Frontal cortex (tissue), 4 donors: ENCODE measurements at places on chromosomes 1 and 21.

- DNase-seq: no peak
Measured at GRCh38 chr1:207131163-207131562, 27.1 kb downstream of the C4BPA start.

DNA sequence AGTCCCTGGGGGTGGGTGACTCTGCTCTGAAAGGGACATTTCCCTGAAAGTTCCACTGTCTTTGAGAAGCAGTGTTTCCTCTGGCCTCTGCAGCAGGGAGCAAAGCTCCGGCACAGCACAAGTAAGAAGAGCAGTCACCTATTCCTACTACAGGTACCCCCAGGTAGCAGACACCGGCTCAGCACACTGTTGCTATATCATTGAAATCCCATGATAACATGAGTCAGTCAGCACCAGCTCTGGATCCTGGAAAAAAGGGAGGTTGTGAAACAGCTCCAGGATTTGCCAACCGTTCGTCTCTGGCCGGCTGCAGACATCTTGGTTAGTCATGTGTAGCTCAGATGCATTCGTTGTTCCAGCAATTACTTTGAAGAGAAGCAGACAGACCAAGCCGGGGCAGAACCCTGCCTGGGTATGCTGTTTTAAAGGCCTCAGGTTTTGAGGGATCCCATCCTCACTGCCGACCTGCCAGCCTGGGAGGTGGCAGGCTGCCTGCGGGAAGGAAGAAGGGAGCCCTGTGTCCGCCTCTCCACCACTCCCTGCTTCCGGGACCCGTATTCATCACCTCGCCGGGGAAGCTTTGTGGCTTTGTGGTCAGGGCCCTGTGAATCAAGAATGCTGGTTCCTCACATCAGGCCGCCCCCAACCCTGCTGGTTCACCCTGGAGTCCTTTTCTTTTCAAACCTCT is 139.2 kb downstream of the CLIC6 start:
- DNase-seq: no peak

- DNase-seq: no peak
Measured at GRCh38 chr1:38497921-38498656, 361.5 kb downstream of the RRAGC start.

GRCh38 chr1:201513498-201514243 is 6.7 kb upstream of the CSRP1 start:
- no peak for DNase-seq

DNA sequence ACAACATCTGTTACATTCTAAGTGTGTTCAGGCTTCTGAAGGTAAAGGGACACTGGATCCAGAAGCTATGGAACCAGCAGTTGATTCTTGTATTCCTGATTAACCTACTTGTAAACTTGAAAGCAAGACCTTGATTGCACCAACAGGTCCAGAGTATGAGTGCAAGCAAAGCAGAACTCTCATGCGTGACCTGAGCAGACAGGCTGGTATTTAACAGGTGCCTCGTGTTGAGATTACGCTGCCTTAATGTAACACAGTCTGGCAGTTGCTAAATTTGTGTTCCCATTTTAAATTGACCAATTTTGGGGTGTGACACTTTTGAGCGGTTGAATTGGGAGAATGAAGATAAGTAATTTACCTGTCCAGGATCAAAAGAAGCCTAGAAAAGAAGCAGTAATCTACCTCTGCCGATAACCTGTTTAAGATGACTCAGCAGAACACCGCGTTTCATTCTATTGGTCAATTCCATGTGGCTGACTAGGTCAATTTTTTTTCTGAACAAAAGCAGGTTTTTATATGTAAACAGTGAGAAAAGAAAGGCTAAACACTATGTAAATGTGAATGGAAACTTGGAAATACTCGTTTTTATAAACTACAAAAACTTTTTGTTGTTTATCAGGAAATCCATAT is 147.6 kb downstream of the DYRK1A start:
- no peak for DNase-seq

- DNase-seq: no peak
Measured at GRCh38 chr1:11657654-11658053, 3.0 kb downstream of the FBXO44 start.

GRCh38 chr21:45899317-45900033 is 82.1 kb upstream of the COL6A1 start:
- DNase-seq: no peak

- no peak for DNase-seq
Measured at GRCh38 chr1:56644064-56644918, 823 bp upstream of the PRKAA2 start.

GRCh38 chr1:204990059-204990664 is 52.9 kb upstream of the CNTN2 start:
- DNase-seq: peak; percentile 63

DNA sequence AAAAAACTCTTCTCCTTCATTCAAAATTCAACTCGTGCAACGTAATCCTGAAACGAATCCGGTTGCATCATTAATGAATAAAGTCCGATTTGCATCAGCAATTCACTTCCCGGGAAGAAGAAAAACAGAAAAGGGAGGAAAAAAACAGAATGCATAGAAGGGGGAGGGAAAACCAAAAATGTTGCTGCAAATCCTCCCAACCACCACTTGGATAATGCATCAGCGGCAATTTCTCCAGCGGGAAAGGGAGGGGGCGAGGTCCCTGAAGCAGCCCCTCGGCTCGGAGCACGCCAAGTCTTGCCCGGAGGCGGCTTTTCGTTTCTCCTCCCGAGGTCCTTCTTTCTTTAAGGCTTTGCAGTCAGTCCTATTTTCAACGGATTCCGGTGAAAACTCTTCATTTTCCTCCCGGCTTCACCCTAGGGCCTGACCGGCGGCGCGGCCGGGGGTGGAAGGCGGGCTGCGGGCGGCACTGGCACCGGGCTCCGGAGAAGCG is 723 bp downstream of the CDC42BPA start:
- DNase-seq: peak; percentile 32

DNA sequence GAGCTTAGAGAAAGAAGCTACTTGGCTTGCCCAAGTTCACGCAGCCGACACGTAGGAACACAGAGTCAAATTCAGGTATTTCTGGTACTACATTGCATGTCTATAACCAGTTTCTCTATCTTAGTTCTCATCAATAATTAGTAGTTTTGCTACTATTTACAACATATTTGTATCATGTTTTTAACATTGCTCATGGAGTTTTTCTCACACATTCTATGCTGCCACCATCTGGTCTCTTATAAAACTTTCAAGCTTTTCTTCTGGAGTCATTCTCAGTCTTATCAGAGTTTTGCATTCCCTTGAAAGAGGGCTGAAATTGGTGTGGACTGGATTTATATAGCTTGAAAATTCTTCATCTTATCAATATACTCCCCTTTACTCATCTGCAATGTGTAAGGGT is 118.8 kb upstream of the PALMD start:
- no peak for DNase-seq

DNA sequence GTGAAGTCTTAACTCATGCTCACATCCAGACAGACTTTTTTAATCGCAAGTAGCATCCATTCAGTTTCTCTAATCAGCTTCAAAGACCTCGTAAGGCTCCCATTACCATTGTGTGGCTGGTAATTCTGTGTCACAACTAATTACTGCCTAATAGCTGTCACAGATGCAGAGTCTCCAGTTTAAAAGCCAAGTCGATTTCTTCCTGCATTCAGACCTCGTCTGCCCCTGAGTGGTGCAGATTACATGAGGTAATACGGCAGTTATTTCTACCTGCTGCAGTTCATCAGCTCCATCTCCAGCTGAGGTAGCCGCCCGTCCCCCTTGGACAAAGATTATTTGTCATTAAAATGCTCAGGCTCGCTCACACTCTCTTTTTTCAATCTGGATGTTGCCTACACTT is 34.4 kb upstream of the OLIG2 start:
- no peak for DNase-seq

DNA sequence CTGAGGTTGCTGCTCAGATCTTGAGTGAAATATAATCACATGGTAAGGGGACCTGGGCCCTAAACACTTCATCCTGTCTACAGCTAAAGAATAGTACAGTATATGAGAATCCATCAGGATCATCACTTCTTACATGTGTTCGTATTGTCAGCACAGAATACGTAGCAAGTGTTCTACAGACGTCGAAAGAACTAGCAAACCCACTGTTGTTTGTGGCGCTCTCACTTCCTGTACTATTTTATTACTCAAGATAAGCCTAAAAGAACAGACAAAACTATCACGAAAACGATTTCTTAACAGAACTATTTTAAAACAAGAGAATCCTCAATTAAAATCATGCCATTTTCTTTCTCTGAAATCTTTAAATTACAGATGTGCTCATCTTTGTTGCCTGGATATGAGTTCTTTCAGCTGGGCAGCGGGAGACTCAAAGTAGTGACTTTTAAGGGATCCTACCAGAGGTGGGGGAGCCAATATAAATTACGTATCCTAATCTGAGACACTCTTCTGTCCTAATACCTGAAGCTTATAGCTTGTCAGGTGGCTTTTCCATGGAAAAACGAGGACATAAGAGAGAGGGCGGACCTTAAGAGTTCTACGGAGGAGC is 724 bp downstream of the ST7L start:
- DNase-seq: peak; percentile 35

DNA sequence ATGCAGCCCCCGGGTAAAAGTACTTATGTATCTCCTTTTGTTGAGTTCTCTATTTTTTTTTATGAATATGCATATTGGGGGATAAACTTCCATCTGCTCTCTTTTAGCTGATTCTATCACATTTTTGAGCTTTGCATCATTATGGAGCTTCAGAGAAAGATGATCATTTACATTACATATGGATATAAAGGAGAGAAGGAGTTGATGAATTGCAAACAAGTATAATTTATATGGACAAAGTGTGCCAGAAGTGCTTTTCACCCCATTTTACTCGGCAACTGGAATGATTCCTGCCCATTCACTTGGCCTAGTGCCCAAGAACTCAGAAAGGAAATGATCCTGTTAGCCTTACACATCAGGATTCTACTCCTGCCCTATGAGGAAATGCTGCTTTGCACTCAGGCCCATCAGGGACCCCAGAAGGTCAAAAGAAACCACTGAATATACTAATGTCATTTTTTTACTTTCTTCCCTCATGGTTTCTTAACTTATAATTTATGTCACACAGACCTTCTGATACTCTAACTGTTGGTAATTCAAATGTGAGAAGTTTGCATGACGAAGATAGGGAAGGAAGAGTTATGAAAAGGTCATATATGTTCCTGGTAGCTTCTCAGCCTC is 65.6 kb downstream of the SAMSN1 start:
- no peak for DNase-seq

GRCh38 chr1:38243106-38243505 is 196.5 kb upstream of the POU3F1 start:
- DNase-seq: no peak

- no peak for DNase-seq
Measured at GRCh38 chr1:163928069-163928468, 606.3 kb downstream of the NUF2 start.

DNA sequence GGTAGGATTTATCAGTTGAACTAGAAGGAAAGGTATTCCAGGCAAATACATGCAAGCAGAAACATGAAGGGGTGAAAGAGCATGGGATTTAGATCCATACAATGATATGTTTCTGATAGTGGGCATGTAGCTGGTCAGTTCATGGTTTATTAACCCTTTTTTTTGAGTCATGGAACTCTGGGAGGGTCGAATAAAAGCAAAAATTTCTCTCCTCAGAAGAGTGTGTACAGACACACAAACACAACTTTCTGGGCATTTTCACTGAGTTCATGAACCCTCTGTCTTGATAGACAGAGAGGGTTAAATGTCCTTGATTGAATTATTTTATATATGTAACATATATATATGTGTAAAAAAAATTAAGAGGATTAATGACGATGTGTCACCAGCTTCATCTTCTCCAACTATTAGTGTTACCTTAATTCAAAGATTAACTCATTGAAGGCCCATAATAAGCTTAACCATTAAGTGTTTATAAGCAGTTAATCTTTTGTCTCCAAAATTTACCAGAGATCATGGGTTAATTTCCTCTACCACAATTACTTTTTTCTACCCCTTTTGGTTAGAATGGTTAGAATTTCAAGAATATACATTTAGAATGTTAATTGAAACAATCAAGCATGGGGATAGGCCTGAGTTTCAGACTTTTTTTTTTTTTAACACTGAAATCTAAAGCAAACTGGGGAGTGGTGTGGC is 4.6 kb downstream of the JUN start:
- DNase-seq: no peak

DNA sequence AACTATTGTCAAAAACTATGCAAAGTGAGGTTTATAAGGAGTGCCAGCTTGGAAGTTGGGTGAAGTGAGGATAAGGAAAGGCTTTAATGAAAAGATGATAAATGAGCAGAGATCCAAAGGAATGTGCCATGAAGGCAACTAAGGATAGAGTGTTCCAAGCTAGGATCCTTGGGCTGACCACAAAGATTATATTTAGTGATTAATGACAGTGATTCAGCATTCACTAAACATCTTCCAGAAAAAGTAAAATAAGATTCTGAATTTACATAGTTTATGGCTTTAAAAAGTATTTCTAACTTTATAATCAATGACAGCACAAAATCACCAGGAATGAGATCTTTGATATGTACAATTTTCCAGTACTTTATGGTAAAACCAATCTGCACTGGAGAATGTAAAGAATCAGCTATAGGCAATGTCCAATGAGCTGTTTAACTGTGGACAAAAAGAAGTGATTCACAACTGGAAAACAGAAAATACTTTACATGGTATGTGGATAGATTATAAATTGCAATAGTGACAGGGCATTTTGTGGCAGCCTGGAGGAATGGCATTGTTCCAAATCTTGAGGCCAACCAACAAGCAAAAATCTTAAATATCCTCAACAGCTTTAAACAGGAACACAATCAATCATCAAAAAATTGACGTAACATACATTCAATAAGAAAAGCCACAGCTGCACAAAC is 91.2 kb upstream of the KCTD3 start:
- no peak for DNase-seq

- DNase-seq: no peak
Measured at GRCh38 chr1:156895927-156896326, 2.4 kb downstream of the PEAR1 start.

DNA sequence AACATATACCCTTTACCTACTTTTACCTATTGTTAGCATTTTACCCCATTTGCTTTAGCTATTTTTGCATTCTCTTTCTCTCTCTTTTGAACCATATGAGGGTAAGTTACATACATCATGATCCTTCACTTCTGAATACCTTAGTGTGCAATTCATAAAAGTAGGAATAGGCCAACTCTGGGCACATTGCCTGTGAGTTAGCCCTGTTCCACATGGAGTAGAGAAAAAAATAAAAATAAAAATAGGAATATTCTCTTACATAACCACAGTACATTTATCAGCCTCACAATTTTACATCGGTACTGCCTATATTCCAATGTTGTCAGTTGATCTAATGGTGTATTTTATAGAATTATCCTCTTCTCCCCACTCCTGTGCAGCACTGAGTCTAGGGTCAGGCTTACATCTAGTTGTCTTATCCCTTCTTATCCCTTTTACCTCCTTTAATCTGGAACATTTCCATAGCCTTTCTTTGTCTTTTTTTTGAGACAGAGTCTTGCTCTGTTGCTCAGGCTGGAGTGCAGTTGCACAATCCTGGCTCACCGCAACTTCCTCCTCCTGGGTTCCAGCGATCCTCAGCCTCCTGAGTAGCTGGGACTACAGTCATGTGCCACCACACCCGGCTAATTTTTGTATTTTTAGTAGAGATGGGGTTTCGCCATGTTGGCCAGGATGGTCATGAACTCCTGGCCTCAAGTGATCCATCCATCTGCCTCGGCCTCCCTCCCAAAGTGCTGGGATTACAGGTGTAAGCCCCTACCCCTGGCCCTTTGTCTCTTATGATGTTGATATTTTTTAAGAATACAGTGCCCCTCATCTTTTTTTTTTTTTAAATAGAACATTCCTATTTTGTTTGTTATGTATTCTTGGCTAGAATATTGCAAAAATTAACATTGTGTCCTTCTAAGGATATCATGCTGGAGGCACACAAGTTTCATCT is 11.1 kb upstream of the SLC30A1 start:
- no peak for DNase-seq

- DNase-seq: no peak
Measured at GRCh38 chr1:94012708-94013366, 103.6 kb upstream of the GCLM start.

GRCh38 chr1:224447971-224448370 is 13.4 kb upstream of the WDR26 start:
- DNase-seq: no peak
